ENCODE measurements at places on chromosomes 1 and 21. TPM values are rescaled to one million over a fixed set of nuclear protein-coding genes. Genes with fewer than 3 reads are reported as not detected.

Gene PLEKHN1
- total RNA-seq = 0.28 TPM

Gene SPATA45
- 1.1 TPM for total RNA-seq

Gene PROK1
- total RNA-seq = not detected

Gene PROX1
- total RNA-seq = 0.38 TPM

Gene CA6
- total RNA-seq = not detected

Gene DPH5
- 38.0 TPM for total RNA-seq

Gene URB1
- total RNA-seq = 30.1 TPM

Gene KPRP
- total RNA-seq = not detected

Gene LRP8
- total RNA-seq = 12.7 TPM

Gene CD2
- total RNA-seq = not detected

Gene KIAA1614
- 4.5 TPM for total RNA-seq

Gene AADACL3
- not detected for total RNA-seq

Gene FCMR
- total RNA-seq = not detected

Gene IFI44L
- total RNA-seq = 22.8 TPM

Gene APOBEC4
- not detected for total RNA-seq

Gene NECTIN4
- total RNA-seq = 0.56 TPM

All from regular cardiac myocyte (primary cell).